ENCODE measurements at places on chromosomes 7 and 10. TPM values are rescaled to one million over a fixed set of nuclear protein-coding genes. Genes with fewer than 3 reads are reported as not detected.

GRCh38 chr10:93180482-93180931 lies 106.8 kb downstream of the CYP26A1 start:
- H3K4me1 ChIP-seq = no peaks in the 10 kb centered on the region
- no peak overlapping the region for H3K27ac ChIP-seq
- DNase-seq = no peak
- no peak overlapping the region for H3K4me3 ChIP-seq

The CRPPA gene
- polyA plus RNA-seq = 0.23 TPM

- H3K4me1 ChIP-seq = no peaks in the 10 kb centered on the region
- DNase-seq = no peak
- no peak overlapping the region for H3K27ac ChIP-seq
- H3K27me3 ChIP-seq = peaks cover 43% of the 10 kb centered on the region
- H3K36me3 ChIP-seq = no peaks in the 10 kb centered on the region
These were observed 26.6 kb downstream of the FGF8 start for GRCh38 chr10:101749047-101750016.

The POLD2 gene
- polyA plus RNA-seq = 84.8 TPM

The ZSCAN25 gene
- 8.8 TPM for polyA plus RNA-seq

GRCh38 chr7:130418306-130418705 lies 22.5 kb downstream of the CEP41 start:
- H3K27ac ChIP-seq = no peak overlapping the region

GRCh38 chr10:7028809-7029166 lies 382.0 kb downstream of the SFMBT2 start:
- no peak overlapping the region for H3K27ac ChIP-seq
- H3K27me3 ChIP-seq = no peaks in the 10 kb centered on the region
- peaks cover 4% of the 10 kb centered on the region for H3K36me3 ChIP-seq
- DNase-seq = no peak

The SEPTIN14 gene
- polyA plus RNA-seq = not detected

The CALML5 gene
- polyA plus RNA-seq = not detected

The TMEM196 gene
- polyA plus RNA-seq = not detected

The BMPER gene
- not detected for polyA plus RNA-seq

GRCh38 chr10:13068071-13068470 lies 31.9 kb upstream of the OPTN start:
- no peak for DNase-seq
- no peaks in the 10 kb centered on the region for H3K4me1 ChIP-seq
- no peaks in the 10 kb centered on the region for H3K36me3 ChIP-seq
- no peak overlapping the region for H3K27ac ChIP-seq
- peaks cover 11% of the 10 kb centered on the region for H3K27me3 ChIP-seq

- DNase-seq = no peak
- H3K4me1 ChIP-seq = peaks cover 16% of the 10 kb centered on the region
- H3K4me3 ChIP-seq = no peak overlapping the region
- H3K36me3 ChIP-seq = no peaks in the 10 kb centered on the region
These were observed 110.3 kb downstream of the LRRC4 start for GRCh38 chr7:127920787-127921438.

GRCh38 chr10:4902571-4903011 lies 60.6 kb upstream of the AKR1C1 start:
- no peaks in the 10 kb centered on the region for H3K27me3 ChIP-seq
- H3K4me3 ChIP-seq = no peak overlapping the region
- DNase-seq = no peak
- H3K36me3 ChIP-seq = no peaks in the 10 kb centered on the region
- H3K27ac ChIP-seq = no peak overlapping the region

- H3K27me3 ChIP-seq = no peaks in the 10 kb centered on the region
- H3K4me3 ChIP-seq = no peak overlapping the region
- no peak for DNase-seq
- H3K36me3 ChIP-seq = no peaks in the 10 kb centered on the region
These were observed 179.4 kb downstream of the PDE1C start for GRCh38 chr7:31890766-31891165.

GRCh38 chr10:69863580-69863979 lies 61.9 kb downstream of the COL13A1 start:
- H3K36me3 ChIP-seq = no peaks in the 10 kb centered on the region
- DNase-seq = no peak
- peaks cover 22% of the 10 kb centered on the region for H3K27me3 ChIP-seq
- H3K27ac ChIP-seq = no peak overlapping the region
- no peak overlapping the region for H3K4me3 ChIP-seq
- H3K4me1 ChIP-seq = no peaks in the 10 kb centered on the region

The PRXL2A gene
- polyA plus RNA-seq = 2.5 TPM

GRCh38 chr7:50292165-50292757 lies 12.3 kb upstream of the IKZF1 start:
- no peaks in the 10 kb centered on the region for H3K36me3 ChIP-seq
- no peaks in the 10 kb centered on the region for H3K27me3 ChIP-seq
- H3K4me1 ChIP-seq = peaks cover 22% of the 10 kb centered on the region

The WDR11 gene
- polyA plus RNA-seq = 42.7 TPM
